ENCODE measurements at places on chromosomes 6 and 20. TPM values are rescaled to one million over a fixed set of nuclear protein-coding genes. Genes with fewer than 3 reads are reported as not detected.

Gene BNIP5
- total RNA-seq = not detected

Gene SENP6
- total RNA-seq = 42.3 TPM

Gene PHACTR1
- 0.92 TPM for total RNA-seq

Gene FOXQ1
- total RNA-seq = 1.1 TPM

Gene CDH4
- total RNA-seq = 0.25 TPM

Gene ABCC10
- total RNA-seq = 5.3 TPM

- no peak for DNase-seq
Observed at GRCh38 chr6:169046483-169047192, 207.0 kb downstream of the THBS2 start.

- DNase-seq = no peak
Observed at GRCh38 chr20:22460803-22461202, 123.6 kb downstream of the FOXA2 start.

DNA sequence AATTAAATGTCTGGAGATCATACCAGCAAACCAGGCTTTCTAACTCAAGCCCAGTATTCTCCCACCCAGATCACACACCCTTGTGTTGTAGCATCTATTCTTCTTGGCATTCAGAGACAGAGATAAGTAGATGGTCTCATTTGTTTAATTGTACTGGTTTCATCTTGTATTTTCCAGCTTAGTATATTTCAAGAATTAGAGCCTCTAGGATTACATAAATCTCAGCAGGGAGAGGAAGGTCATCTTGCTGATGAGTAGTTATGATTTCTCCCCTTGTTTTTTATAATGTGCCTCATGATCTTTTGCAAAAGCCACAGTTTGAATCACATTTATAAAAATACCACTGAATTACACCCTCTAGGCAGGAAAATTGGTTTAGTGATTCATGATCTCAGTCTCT lies 106.6 kb upstream of the NRSN1 start:
- no peak for DNase-seq

- DNase-seq = no peak
Observed at GRCh38 chr20:60192326-60192725, 234.1 kb downstream of the CDH26 start.

DNA sequence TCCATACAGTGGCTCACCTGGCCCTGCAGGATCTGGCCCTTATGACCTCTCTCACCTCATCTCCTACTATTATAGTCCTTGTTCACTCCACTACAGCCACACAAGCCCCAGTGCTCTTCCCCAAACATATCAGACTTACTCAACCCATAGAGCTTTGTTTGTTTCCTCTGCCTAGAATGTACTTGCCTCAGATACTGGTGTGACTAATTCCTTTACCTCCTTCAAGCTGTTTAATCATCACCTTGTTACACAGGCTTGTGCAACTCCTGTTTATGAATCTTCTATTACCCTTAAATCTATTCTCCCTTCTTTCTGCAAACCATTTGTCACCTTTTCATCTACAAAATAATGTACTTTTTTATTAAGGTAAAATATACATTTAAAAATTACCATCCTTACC lies 3.2 kb downstream of the DEFB125 start:
- DNase-seq = no peak

DNA sequence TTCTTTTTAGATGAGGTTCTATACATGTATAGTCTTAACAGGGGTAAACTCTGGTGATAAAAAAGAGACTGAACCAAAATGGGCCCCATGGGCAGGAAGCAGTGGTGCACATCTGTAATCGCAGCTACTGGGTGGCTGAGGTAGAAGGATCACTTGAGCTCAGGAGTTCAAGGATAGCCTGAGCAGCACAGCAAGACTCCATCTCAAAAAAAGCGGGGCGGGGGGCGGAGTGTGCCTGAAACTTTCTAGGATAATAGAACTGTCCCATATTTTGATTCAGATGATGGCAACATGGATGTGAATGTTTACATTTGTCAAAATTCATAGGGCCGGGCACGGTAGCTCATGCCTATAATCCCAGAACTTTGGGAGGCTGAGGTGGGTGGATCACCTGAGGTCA lies 48.8 kb upstream of the TAF8 start:
- no peak for DNase-seq

DNA sequence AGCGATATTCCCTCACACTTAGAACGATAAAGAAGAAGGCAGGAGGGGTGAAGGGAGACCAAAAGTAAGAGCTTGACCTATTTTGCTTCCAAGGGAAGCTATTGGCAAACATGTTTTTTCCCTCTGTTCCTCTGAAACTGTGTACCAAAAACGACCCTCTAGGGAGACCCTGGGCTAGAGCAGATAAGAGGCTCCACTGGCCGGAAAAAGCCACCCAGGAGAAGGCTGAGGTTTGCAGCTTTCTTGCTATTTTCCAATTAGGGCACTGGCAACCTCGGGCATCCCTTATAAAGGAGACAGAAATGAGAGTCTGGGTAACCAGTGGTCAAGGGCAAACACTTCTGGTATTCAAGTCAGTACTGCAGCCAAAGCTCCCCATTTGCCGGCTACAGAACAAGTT lies 168.0 kb downstream of the KIF16B start:
- no peak for DNase-seq

GRCh38 chr20:15487030-15487429 lies 1086.2 kb downstream of the KIF16B start:
- DNase-seq = no peak

- no peak for DNase-seq
Observed at GRCh38 chr6:137715589-137716045, 151.4 kb upstream of the TNFAIP3 start.

DNA sequence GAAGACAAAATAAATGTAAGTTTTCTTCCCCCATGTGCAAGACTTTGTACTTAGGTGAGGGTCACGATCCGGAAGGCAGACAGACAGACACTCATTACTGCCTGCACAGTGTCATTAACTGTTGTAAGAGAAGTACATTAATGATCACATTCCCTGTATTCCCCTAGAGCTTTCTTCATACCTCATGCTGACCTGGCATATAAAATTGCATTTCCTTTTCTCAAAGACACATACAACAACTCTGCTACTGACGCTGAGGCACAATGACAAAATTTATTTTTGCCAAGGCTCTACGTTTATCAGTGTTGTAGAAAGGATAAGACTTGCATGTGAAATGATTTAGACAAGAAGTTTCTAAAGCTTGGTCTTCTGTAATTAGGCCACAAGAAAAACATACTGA lies 3.0 kb upstream of the SYCP2 start:
- DNase-seq = no peak

DNA sequence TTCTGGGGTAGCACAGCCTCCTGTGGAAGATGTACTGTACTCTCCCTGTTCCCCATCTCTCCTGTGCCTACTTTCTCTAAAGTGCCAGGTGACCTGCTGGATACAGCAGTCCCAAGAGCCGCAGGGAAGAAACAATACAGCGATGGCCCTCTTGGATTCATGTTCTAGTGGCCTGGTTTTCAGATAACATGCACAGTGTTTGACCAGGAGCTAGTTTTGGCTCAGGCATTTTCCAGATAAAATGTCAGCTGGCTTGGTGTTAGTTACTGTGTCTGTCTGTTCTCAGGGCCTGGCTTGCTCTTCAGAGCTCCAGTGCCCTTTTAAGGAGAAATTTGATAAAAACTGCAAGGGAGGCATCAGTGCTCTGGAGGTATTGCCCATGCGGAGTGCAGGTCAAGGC lies 41.3 kb downstream of the GABRR2 start:
- DNase-seq = no peak

- DNase-seq = no peak
Observed at GRCh38 chr6:154329350-154330170, 27.0 kb downstream of the IPCEF1 start.

DNA sequence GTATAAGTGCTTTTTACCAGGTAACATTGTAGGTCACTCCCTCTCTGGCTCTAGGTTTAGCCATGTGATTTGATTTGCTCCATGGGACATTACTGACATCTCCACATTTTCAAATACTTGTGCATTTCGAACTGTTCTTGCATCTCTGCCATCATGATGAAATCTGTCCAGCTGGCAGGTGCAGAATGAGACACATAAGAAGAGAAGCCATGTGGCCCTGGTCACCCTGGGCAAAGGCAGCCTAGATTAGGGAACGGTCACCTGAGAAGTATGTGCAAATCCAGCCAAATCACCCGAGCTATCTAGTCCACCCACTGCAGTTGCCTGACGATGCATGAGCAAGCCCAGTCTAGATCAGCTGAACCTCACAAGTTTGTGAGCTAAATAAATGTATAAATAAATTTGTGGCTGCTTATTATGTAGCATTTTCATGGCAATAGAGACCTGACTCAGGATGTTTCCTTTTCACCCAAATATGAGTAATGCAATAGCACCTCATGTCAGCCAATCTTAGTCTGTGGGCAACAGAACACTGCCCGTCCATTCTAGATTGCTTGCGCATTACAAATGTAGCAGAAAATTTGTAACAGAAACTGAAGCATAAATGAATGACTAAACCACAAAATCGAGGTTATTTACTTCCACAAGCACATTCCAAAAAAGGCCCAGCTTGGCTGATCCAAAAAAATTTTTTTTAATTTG lies 115.2 kb downstream of the PAK5 start:
- no peak for DNase-seq

DNA sequence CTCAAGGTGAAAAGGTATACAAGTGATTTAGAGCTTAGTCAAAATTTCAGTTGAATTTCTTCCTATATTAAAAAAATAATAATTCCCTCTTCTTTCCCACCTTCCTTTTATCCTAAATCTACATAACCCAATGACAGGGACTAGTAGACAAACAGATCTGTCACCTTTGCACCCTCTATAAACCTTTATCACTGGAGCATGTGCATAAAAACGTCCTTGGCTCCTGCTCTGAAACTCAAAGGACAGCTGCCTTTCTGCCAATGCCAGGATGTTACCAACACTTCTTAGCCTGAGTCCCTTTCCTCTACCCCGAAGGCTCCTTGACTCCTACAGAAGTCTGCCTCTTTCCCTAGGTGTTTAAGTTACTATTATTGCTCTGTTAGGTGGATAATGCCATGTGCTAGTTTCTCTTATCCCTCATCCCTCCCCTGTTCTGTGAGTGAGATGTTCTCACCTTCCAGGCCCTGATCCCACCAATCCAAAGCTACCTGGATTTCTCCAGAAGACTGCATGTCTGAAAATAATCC lies 4.3 kb downstream of the CLVS2 start:
- DNase-seq = no peak

DNA sequence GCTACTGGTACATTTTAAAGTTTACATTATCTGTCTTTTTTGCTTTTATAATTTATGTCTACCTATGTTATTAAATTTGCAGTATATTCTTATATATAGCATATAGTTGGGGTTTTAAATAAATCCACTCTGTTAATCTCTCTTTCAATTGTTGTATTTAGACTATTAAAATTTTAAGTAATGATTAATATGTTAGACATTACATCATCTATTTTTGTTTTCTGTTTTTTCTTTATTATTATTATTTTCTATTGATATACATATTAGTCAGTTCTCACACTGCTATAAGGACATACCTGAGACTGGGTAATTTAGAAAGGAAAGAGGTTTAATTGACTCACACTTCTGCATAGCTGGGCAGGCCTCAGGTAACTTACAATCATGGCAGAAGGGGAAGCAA lies 1338.2 kb upstream of the GJE1 start:
- DNase-seq = no peak

GRCh38 chr6:148727104-148727503 lies 19.7 kb upstream of the UST start:
- DNase-seq = no peak
